HCT116 (cell line): ENCODE measurements at places on chromosomes 3 and 15. TPM values are rescaled to one million over a fixed set of nuclear protein-coding genes. Genes with fewer than 3 reads are reported as not detected.

DNA sequence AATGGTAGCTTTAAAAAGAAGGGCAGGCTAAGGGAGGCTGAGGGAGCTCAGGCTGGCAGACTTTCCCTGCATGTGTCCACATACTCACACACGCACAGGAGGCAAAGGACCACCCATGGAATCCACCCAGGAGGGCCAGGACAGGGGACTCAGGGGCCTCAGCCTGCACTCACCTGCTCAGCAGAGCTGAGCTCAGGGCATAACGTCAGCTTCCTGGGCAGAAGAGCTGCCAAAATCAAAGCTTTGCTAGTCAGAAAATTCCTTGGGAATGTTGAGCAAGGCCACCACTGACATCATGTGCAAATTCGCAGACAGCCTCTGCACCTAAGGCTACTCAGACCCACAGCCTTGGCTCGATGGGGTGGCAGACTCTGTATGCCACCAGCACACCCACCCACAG is 16.4 kb upstream of the ALAS1 start:
- H3K4me1 ChIP-seq = no peaks in the 10 kb centered on the region
- H3K4me3 ChIP-seq = no peak overlapping the region
- no peaks in the 10 kb centered on the region for H3K36me3 ChIP-seq
- DNase-seq = no peak
- no peak overlapping the region for H3K27ac ChIP-seq
- H3K27me3 ChIP-seq = no peaks in the 10 kb centered on the region

- peak overlapping the region; percentile 77 for H3K4me3 ChIP-seq
- H3K36me3 ChIP-seq = peaks cover 17% of the 10 kb centered on the region
- no peak for DNase-seq
Observed at GRCh38 chr3:49166752-49167556, 823 bp upstream of the CCDC71 start.

DNA sequence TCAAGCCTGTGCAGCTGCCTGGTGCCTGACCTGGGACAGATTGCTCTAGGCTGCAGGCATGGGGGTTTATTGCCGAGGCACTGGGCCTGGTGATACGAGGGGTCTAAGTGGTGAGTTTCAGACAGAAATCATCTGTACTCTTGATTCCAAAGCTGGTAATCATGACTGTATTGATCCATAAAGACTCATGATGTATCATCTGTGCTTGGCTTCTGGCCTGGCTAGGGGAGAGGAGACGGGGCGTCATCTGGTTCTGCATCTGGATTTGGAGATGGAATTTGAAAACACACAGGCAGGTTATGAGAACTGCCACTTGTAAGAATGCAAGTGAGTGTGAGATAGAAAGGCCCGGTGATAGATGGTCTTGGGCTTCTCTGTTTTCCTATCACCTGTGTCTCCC is 337.4 kb upstream of the C2CD4B start:
- H3K36me3 ChIP-seq = no peaks in the 10 kb centered on the region
- no peak overlapping the region for H3K4me3 ChIP-seq
- DNase-seq = no peak
- peaks cover 3% of the 10 kb centered on the region for H3K4me1 ChIP-seq

DNA sequence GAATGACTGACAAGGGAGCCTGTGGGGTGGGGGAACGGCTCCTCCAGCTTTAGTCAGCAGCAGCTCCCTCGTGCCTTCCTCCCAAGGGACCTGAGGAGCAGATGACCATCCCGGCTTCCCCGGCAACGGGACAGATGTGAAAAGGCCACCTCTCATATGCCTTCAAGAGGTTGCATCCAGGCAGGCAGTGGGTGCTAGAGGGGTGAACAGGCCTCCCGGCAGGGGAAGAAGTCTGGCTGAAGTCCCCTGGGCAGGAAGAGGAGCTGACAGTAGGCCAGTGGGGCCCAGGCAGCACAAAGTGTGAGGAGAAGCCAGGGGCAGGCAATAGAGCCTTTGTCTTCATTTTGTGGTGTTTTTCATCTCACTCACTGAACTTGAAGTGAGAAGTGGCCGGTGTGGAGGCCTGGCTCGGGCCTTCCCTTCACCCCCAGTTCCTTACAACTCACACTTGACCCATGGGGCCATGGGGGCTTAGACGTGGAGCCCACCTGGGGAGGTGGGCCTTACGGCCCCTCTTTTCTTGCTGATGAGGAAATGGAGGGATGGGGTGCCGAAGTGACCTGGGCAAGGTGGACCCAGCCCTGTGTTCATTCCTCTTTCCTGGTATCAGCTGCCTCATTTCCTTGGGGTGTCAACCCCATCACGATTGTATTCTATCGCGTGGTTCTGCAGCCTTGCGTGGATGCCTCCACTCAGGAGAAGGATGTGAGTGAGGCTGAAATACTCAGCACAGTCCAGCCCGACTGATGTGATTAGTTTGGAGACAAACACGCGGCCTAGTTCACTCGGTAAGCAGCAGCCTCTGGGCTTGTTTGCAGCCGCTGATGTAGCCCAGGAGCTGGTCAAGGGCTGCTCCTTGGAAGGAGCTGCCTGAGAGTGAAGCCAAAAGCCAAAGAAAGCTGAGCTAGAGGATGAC is 115.5 kb upstream of the ALDH1A3 start:
- H3K27ac ChIP-seq = no peak overlapping the region
- no peaks in the 10 kb centered on the region for H3K27me3 ChIP-seq
- no peaks in the 10 kb centered on the region for H3K36me3 ChIP-seq
- no peak overlapping the region for H3K4me3 ChIP-seq

The ITIH1 gene
- 0.37 TPM for total RNA-seq

The GOLGA6B gene
- total RNA-seq = 0.10 TPM

The GRAMD2A gene
- 8.0 TPM for total RNA-seq

The IGSF11 gene
- not detected for total RNA-seq

The RNF111 gene
- total RNA-seq = 31.5 TPM

The C2CD4A gene
- not detected for total RNA-seq

The LRRC34 gene
- not detected for total RNA-seq

The GUCA1C gene
- total RNA-seq = not detected

The HYKK gene
- total RNA-seq = 6.2 TPM
